ENCODE measurements at places on chromosomes 7 and 10. TPM values are rescaled to one million over a fixed set of nuclear protein-coding genes. Genes with fewer than 3 reads are reported as not detected.

Gene SLC35G1
- polyA plus RNA-seq: 1.6 TPM

Gene CALCR
- 0.96 TPM for polyA plus RNA-seq

Gene MUC12
- 0.09 TPM for polyA plus RNA-seq

Gene NKX6-2
- not detected for polyA plus RNA-seq

Gene GRID1
- polyA plus RNA-seq: 0.25 TPM

Gene MYPN
- polyA plus RNA-seq: 117 TPM

Gene AKR1D1
- polyA plus RNA-seq: not detected

DNA sequence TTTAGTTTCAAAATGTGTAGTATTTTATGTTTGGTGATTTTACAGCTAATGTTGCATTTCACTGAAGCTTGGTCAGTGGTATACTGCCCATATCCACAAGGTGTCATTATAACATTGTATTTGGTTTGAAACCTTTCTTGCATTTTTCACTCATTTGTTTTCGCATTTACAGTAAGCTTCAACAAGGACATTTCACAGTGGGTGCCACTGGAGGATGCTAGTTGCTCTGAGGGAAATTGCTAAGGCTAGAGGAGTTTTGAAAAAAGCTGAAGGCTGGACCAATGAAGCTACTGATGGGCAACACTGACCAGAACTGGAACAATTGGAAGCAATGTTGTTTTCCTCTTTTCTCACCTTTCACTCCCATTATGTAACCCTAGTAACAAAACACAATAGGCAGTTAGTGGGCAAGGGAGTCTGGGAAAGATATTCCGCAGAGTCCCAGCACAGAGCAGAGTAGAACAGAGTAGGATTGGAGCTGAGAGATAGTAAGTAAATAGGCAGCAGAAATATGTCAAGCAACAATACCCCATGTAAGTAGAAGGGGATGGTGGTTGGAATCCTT is 23.6 kb upstream of the SRI start:
- DNase-seq: no peak

GRCh38 chr7:98879198-98879978 is 1.1 kb downstream of the TRRAP start:
- no peak for DNase-seq

- no peak for DNase-seq
These were observed 22.9 kb downstream of the ZNF775 start for GRCh38 chr7:150401861-150402631.

- no peak for DNase-seq
These were observed 82.0 kb downstream of the KIF20B start for GRCh38 chr10:89783406-89783805.

DNA sequence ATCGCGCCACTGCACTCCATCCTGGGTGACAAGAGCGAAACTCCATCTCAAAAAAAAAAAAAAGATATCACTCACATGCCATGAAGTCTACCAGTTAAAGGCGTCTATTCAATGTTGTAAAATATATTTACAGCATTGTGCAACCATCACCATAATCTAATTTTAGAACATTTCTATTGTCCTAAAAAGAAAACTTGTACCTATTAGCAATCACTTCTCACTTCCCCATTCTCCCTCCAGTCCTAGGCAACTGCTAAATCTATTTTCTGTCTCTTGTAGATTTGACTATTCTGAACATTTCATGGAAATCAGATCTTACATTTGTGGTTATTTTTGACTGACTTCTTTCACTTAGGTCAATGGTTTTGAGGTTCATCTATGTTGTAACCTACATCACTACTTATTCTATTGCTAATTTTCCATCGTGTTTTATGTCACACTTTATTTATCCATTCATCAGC is 25.2 kb upstream of the OTUD1 start:
- no peak for DNase-seq

DNA sequence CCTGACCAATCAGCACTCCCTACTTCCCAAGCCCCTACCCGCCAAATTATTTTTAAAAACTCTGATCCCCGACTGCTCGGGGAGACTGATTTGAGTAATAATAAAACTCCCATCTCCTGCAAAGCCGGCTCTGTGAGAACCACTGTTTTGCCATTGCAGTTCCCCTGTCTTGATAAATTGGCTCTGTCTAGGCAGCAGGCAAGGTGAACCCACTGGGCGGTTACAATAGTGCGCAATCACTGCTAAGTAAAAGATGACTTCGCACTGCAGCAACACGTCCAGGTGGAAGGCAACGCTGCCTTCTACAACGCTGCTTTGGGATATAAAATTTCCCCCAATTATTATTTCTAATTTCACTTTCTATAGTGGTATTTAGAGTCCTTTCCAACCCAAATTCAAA is 8.9 kb downstream of the SLC37A3 start:
- DNase-seq: no peak

DNA sequence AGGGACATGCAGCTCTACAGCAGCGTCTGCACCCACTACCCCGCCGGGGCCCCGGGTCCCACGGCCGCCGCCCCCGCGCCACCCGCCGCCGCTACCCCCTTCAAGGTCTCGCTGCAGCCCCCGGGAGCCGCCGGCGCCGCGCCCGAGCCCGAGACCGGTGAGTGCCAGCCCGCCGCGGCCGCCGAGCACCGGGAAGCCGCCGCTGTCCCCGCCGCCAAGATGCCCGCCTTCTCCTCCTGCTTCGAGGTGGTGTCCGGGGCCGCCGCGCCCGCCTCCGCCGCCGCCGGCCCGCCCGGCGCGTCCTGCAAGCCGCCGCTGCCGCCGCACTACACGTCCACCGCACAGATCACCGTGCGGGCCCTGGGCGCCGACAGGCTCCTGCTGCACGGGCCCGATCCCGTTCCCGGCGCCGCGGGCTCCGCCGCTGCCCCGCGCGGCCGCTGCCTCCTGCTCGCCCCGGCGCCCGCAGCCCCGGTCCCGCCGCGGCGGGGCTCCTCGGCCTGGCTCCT is 631 bp downstream of the OTUD1 start:
- no peak for DNase-seq

DNA sequence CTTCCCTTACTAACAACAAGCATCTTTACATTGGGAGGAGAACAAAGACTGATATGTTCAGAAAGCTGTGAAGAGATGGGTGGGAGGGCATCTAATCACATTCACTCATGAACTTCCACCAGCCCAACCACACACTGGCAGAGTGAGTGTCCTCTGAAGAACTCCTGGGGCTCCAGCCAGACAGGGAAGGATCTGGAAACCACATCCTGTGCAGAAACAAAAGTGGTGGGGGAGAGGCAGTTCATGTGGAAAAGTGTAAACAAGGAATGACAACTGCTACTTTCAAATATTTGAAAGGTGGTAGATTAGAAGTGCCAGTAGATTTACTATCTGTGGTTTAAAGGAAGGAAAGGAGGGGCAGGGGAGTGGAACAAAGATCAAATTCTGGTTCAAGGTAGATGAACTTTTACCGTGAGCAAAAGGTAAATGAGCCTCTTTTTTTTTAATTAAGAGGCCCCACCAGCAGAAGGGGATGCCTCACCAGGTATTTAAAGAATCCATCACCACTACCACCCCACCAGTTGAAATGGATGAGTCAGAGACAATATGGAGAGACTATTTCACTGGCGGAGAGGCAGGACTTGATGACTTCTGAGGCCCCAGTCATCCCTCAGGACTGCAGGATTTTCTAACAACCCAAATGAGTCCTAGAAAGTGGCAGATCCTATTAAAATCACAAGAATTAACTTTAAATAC is 34.5 kb downstream of the GOT1 start:
- no peak for DNase-seq

DNA sequence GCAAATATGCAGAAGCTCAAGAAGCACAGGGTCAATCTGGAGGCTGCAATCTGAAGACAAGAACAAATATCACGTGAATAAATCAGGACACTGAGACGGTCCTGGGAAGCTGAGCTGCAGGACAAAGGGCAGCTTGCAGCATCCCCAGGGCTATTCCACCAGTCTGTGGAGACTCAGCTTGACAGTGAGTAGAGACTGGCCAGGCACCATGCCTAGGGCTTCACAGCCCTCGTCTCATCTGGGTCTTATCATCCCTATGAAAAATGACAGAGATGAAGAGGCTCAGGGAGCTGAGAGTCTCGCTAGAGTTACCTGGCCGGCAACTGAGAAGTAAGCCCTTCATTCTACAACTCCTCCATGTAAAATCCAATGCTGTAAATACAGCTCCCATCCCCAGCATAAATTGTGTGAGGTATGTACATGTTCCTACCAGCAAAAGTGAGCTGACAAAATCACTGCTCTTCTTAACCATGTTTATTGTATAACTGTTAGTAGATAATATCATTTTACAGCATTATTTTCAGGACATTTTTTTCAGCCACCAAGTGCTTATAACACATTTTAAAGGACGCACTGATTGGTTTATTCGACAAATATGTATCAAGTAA is 186.6 kb upstream of the IGFBP3 start:
- DNase-seq: no peak

- no peak for DNase-seq
These were observed 53.0 kb downstream of the GRID1 start for GRCh38 chr10:86313621-86314041.

DNA sequence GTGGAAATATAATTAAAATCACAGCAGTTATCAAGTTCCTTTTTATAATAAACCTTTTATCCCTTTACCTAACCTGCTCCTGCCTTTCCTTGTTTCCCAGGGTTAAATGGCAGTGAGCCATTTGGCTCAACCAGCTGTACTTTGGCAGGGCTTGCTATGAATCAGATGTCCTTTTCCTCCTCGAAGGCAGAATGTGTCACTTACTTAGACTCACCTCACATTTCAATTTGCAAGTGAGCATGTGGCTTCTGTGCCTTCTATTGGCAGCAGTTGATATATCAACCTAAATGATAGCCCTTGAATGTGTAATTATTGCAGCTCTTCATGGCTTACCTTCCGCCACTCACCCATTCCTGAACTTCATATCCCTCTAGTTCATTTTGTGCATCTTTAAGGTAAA is 301.7 kb downstream of the CSTF2T start:
- peak; percentile 60 for DNase-seq

- DNase-seq: no peak
These were observed 139.7 kb upstream of the ABCB5 start for GRCh38 chr7:20475756-20476155.

- DNase-seq: no peak
These were observed 133.9 kb upstream of the TPK1 start for GRCh38 chr7:144969787-144970186.

GRCh38 chr10:102599565-102600327 is 44.5 kb upstream of the TRIM8 start:
- DNase-seq: no peak

GRCh38 chr10:66564287-66564686 is 361.5 kb upstream of the LRRTM3 start:
- no peak for DNase-seq

DNA sequence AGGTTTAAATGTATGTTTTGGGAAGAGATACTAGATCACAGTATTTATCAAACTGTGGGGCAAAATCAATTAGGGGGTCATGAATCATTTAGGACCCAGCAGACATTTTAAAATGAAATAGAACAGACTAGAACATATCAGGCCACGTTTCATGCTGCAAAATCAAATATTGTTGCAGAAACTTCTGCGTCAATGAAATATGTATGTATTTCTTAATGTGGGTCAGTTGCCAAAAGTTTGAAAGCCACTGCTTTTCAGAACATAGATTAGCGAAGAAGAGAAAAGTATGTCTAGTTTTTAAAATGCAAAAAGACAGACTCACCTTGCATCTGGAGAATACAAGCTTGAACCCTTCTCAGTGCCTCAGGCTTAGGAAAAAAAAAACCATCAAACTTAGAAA is 102.7 kb upstream of the BMPER start:
- no peak for DNase-seq

- DNase-seq: no peak
These were observed 116.0 kb downstream of the ARID5B start for GRCh38 chr10:62017491-62017870.

- no peak for DNase-seq
These were observed 8.8 kb upstream of the CALD1 start for GRCh38 chr7:134770676-134771075.

- DNase-seq: no peak
These were observed 10.3 kb downstream of the FAM241B start for GRCh38 chr10:69640196-69640980.

- DNase-seq: no peak
These were observed 483.7 kb upstream of the LRRN3 start for GRCh38 chr7:110607050-110607857.

DNA sequence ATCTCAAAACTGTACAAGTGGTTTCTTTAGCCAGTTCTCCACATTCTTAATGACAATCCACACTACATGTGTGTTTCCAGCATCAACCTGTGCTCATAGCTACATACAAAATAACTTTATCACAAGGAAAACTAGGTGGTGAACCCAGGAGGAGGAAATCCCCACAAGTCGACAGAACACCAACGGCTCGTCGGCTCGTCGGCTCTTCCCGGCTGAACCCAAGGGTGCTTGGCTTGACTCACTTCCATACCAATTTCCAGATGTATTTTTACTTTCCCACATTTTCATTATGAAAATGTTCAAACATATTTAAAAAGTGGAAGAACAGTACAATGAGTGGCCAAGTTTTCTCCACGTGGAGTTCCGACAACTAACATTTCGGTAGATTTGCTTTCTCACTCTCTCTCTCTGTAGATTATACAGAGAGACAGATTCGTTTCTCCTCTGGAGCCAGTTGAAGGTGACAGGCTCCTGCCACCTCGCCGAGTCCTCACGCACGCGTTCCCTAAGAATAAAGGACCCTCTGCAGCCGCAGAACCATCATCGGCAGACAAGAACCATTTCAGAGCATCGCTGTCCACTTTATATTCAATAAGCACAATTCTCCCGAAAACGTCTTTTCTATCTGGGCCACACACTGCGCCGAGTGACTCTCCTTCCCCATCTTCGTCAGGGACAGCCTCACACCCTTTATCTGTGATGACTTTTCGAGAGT is 53.3 kb downstream of the DIP2C start:
- no peak for DNase-seq

DNA sequence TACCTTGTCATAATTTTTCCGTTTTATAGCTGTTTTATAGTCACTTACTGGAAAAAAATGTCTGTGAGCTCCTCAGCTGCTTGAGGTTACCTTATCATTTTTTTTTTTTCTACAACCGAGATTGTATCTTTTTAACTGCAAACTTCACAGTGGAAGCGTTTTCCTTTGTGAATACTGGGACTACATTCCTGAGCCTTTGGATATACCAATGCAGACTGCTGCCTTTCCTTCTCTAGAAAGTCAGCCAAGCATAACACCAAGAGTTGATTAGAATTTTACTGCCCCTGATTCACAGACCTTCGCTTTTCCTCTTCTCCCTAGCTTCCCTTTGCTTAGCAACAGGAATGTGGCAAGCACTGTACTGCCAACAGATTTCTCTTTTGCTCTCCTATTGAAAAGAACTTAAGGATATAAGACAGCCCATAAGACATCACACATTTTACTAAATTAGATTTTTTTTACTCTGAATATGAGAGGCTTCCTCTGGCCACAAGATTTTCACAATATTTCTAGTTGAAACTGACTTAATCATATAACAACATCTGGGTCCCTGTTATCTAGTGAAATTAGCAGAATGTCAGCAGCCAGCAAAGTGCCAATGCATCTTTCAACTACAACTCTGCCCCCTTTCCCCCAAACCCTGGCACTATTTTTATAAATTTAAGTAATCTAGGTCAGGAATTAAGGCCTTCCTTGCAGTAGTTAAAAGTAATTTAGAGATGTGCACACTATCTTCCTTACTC is 170.6 kb downstream of the PRKG1 start:
- DNase-seq: no peak

- DNase-seq: peak; percentile 65
These were observed 412 bp downstream of the PIP4K2A start for GRCh38 chr10:22713853-22714478.

- DNase-seq: no peak
These were observed 95.8 kb upstream of the AGBL3 start for GRCh38 chr7:134890246-134891240.

- DNase-seq: no peak
These were observed 19.2 kb downstream of the BTBD16 start for GRCh38 chr10:122290334-122290733.

Data from psoas muscle (tissue), 8 donors.